Spinal cord (tissue), 10 donors: ENCODE measurements at places on chromosomes 12 and 14.

- no peak for DNase-seq
Observed at GRCh38 chr14:50985124-50985858, 41.0 kb upstream of the PYGL start.

GRCh38 chr12:113240395-113240794 lies 19.1 kb downstream of the TPCN1 start:
- no peak for DNase-seq

DNA sequence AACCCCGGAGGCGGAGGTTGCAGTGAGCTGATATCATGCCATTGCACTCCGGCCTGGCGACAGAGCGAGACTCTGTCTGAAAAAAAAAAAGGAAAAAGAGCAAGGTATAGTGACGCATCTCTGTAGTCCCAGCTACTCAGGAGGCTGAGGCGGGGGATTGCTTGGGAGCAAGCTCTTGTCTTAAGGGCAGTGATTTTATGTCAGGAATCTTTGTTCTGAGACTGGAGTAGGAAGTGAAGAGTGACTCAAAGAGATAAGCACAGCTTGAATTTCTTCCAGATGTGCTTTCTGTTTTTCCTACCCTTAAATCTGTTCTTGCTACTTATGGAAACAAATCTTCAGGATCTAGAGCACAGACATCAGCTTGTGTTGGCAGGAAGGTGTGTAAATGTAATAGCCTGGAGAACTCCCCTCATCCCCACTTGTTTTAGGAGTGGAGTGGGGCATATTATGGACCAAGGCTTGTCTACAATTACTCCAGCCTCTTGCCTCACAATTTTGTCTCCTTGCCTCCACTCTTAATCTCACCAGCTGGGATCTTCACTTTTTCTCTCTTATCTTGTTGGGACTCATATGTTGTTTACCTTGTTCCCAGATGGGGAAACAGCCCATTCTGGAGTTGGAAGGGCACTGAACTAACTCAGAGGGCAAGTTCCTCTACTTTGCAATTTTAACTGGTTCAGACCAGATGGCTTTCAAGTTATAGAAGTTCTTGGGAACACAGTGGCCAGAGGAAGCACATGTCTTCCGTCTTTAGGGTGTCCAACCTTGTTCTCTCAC lies 7.5 kb downstream of the TMED2 start:
- DNase-seq, result no peak

DNA sequence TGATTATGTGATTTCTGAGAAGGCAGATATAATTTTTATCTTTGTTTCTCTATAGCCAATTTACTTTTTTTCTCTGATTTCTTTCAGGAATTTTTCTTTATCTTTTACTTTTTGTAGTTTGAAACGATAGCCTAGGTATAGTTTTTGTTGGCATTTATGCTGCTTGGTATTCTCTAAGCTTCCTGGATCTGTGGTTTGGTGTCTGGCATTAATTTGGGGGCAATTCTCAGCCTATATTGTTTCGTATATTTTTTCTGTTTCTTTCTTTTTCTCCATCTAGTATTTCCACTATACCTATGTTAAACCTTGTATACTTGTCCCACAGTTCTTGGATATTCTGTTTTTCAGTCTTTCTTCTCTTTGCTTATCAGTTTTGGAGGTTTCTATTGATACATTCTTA lies 45.0 kb downstream of the CRADD start:
- no peak for DNase-seq

DNA sequence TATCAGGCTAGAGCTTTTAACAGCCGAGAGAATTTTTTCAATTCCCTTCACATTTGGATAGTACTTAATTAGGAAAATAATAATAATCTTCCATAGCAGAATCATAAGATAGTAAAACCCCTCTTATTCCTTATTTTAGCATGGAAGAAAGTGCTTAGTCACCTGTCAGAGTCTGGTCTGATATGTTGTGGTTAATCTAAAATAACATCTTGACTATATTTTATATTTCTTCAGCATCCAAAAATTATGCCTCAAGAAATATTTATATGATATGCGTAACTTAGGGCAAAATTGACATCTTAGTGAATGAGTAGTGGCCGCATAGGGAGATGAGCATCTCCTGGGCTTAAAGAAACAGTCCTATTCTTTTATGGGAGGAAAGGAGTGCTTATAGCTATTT lies 12.8 kb downstream of the CHURC1 start:
- DNase-seq, result no peak

DNA sequence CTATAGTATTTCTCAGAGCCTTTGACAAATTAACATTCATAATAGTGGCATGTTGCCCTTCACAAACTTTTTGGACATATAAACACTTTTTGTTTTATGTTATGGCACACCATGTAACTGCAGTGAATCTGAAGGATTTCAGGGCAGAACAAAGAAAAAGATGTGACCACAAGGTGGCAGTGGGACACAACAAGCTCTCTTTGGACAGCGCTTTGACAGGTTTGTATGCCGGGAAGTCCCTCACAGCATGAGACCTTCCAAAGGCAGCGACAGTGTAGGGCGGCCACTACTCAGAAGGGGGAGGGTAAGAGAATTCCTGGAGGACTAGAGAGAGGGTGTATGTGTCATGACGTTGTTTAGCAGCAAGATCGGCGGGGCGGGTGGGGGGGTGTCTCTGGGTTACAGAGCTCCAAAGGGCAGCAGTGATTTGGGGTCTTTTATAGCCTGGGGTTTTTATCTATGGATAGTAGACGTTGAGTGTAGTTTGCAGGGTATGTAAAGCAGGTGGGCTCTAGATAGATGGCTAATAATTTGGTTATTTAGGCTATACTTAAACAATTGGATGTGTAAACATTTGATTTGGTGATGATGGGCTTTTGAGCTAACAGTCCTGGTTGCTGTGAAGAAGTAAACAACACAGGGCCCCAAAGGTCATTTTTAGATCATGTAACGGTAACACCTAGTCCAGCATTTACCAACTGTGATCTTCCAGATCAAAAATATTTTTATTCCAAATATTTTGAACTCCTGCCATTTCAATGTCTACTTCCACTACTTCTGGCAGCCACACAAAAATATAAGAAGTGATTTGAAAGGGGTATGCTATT lies 22.9 kb downstream of the ETFBKMT start:
- no peak for DNase-seq
